Adrenal gland (tissue), 19 donors: ENCODE measurements at places on chromosomes 5 and 9. TPM values are rescaled to one million over a fixed set of nuclear protein-coding genes. Genes with fewer than 3 reads are reported as not detected.
A peak's percentile ranks its signal among the peaks of the same experiment; 100 is the strongest.

DNA sequence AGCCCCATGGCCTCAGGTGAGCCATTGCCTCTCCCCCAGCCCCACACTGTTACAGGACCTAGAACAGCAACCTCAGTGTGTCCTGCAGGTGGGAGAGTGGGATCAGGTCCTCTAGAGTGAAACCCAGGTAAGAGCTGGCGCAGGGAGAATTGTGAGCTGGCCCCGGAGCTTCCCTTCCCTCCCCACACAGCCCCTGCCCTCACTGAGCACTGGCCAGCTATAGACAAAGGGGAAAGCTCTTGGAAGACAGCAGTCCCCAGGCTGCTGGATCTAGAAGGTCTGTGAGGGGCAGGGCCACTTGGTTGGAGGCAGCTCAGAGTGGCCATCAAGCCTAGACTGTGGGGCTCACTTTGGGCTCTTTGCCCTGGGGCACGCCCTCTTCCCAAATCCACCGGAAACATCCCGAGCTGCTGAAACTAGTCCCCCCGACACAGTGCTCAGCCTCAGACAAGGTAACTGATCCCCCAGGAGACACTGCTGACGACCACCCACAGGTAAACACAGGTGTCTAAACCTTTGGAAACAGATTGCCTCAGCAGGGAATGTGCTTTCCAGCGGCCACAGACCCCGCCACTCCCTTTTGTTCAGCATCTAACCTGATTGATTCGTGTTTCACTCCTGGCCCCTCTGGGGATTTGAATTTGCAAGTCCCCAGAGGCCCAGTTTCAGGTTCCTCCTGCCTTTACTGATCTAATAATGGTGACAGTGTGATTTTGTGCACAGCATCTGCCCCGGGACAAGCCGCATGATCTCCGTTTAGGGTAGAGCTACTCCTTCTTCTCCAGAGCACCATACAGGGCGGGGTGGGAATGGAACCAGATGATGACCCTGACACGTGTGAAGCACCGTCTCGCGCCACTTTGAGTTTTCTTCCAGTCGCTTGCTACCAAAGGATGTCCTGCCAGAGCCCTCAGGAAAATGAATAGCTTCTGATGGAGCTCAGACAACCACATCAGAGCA is 42.2 kb upstream of the ADAMTS2 start:
- H3K4me3 ChIP-seq = no peak overlapping the region
- H3K4me1 ChIP-seq = no peaks in the 10 kb centered on the region
- DNase-seq = peak; percentile 29
- no peaks in the 10 kb centered on the region for H3K27me3 ChIP-seq

GRCh38 chr9:21392270-21392669 is 7.1 kb upstream of the IFNA2 start:
- no peak for DNase-seq
- no peak overlapping the region for H3K27ac ChIP-seq
- H3K27me3 ChIP-seq = peaks cover 35% of the 10 kb centered on the region
- no peaks in the 10 kb centered on the region for H3K4me1 ChIP-seq
- no peak overlapping the region for H3K4me3 ChIP-seq
- H3K36me3 ChIP-seq = no peaks in the 10 kb centered on the region

DNA sequence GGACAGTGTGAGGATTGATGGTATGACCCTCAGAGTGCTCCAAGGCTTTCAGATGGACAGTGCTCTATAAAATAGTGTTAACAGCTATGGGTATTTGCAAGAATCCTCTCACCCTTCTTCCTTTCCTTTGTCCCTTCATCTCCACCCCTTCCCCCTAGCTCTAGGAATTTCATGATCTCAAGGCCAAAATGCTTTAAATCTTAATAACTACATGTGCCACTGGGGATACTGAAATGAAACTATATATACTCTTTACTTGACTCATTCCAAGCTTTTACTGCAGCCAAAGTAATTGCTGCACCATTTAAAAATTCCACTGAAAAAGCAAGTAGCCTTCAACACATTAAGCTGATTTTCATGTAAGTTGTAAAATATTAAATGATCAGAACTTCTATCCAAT is 361.6 kb upstream of the SLC30A5 start:
- H3K27ac ChIP-seq = no peak overlapping the region
- H3K27me3 ChIP-seq = peaks cover 5% of the 10 kb centered on the region

GRCh38 chr9:135555203-135555602 is 6.4 kb upstream of the PAEP start:
- H3K27me3 ChIP-seq = no peaks in the 10 kb centered on the region
- no peaks in the 10 kb centered on the region for H3K36me3 ChIP-seq
- no peaks in the 10 kb centered on the region for H3K4me1 ChIP-seq
- DNase-seq = no peak

GRCh38 chr9:134898319-134898718 is 17.7 kb downstream of the FCN2 start:
- no peak overlapping the region for H3K27ac ChIP-seq
- H3K27me3 ChIP-seq = no peaks in the 10 kb centered on the region
- DNase-seq = no peak
- peaks cover 35% of the 10 kb centered on the region for H3K4me1 ChIP-seq
- H3K4me3 ChIP-seq = no peak overlapping the region
- H3K36me3 ChIP-seq = no peaks in the 10 kb centered on the region

DNA sequence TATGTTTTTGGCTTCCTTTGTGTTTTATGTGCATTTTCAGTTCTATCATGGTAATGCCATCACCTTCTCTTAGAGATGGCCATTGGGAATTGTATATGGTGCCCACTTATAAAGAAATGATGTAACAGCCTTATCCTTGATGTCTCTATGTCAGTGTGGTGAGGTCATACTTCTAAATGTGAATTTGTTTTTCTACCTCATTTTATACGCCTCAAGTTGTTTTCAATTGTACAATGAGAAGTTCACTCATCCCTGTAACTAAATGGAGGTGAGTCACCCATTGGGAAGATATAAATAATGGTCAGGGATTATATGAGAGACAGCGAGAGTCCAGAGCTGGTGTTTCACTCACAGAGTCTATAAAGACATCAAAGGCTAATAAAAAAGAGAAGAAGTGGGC is 402.4 kb downstream of the AGTPBP1 start:
- no peak for DNase-seq
- no peak overlapping the region for H3K4me3 ChIP-seq
- no peak overlapping the region for H3K27ac ChIP-seq
- H3K4me1 ChIP-seq = no peaks in the 10 kb centered on the region
- H3K36me3 ChIP-seq = no peaks in the 10 kb centered on the region

GABRP gene
- total RNA-seq = 0.11 TPM

FRRS1L gene
- 24.8 TPM for total RNA-seq

CACFD1 gene
- total RNA-seq = 11.4 TPM
